ENCODE measurements at places on chromosomes 7 and 10.

GRCh38 chr7:30877015-30877769, 34.5 kb upstream of the AQP1 start:
- DNase-seq: peak; percentile 35

DNA sequence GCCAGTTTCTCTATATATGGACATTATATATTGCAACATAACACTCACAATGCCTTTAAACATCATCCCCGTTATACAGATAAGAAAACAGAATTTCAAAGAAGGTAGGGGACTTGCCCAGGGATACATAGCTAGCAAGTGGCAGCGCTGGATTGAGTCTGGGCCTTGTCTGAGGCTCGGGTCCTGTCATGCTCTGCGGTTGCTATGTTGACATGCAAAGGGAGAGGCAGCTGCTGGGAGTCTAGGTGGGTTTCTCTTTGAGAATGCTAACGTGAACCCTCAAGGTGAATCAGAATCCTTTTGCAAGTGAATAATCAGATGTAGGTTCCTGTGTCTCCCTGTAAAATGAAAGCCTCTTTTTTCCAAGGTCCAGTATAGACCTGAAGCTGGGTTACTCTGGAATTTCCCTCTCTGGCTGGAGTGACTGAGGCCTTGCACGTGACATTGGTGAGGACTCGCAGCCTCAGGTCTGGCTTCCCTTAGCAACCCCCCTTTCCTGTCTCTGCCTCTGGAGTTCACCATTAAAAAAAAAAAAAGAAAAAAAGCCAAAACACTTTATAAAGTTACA, 38.9 kb downstream of the TCF7L2 start:
- DNase-seq: no peak

DNA sequence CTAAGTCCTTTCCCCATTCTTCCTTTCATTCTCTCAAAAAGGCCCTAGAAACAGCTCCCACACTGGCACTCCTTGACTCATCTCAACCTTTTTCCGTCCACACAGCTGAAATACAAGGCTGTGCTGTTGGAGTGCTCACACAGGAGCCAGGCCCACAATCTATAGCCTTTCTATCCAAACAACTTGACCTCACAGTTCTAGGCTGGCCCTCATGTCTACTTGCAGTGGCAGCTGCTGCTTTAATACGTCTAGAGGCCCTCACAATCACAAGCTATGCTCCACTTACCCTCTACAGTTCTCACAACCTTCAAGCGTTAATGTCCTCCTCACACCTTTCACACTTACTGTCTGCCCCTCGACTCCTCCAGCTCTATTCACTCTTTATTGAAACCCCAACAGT, 12.0 kb upstream of the LRRC61 start:
- DNase-seq: no peak

GRCh38 chr10:36345175-36345533, 703.1 kb upstream of the FZD8 start:
- DNase-seq: no peak

GRCh38 chr7:21253740-21254687, 173.9 kb upstream of the SP4 start:
- peak; percentile 73 for DNase-seq

- no peak for DNase-seq
Measured at GRCh38 chr7:39269034-39269433, 291.3 kb downstream of the POU6F2 start.
